ENCODE measurements at places on chromosomes 7 and 10.
A peak's percentile ranks its signal among the peaks of the same experiment; 100 is the strongest.

DNA sequence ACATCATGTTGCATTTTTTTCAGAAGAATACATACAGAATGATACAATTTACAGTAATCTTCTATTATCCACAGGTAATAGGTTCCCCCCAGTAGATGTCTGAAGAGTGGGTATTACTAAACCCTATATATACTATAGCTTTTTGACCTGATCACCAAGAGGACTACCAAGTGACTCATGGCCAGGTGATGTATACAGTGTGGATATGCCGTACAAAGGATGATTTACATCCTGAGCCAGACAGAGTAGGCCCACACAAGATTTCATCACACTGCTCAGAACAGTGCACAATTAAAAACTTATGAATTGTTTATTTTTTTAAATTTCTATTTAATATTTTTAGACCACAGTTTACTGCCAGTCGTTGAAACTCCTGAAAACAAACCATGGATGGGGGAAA lies 70.6 kb downstream of the STEAP1B start:
- no peak for DNase-seq

DNA sequence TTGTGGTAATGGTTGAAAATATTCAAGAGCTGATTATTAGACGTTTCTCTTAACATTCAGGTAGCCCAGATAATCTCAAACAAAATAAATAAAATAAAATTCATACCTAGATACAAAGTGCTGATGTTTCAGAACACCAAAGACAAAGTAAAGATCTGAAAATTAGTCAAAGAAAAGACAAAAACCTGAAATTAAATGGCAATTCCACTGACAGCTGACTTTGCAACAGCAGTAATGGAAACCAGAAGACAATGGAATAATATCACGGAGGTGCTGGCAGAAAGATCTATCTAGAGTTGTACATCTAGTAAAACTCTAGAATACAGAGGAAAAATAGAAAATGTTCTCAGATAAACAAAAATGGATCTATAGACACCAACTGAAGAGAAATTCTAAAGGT lies 58.0 kb upstream of the IKZF1 start:
- no peak for DNase-seq

GRCh38 chr10:75744261-75744660 lies 312.8 kb downstream of the LRMDA start:
- DNase-seq, result no peak

DNA sequence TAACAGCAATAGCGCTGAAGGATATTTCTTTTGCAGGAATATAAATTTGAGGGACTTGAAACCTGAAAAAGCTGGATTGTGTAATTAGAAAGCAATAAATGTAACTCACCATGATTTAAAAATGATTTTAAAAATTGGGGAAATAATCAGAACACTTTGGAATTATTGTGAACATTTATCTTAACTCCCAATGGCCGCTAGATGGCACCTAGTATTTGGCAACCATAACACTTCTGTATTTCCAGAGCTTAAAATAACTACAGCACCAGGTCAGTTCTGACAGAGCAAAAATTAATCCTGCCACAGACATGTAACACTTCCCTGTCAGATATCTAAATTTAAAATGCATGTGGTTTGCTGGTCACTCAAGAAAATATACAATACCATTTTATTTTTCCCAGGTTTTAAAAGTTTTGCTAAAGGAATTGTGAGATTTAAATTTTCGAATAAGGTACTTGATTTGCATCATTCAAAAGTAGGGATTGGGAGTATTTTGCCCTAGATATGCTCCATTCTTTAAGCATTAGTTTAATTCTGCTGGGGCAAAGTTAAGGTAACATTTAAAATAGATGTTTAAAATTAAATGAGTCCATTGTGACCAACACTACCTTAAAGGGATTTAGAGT lies 144.5 kb downstream of the PPP1R3A start:
- no peak for DNase-seq

- DNase-seq, result no peak
Observed at GRCh38 chr10:117477961-117478670, 64.4 kb upstream of the EMX2 start.

DNA sequence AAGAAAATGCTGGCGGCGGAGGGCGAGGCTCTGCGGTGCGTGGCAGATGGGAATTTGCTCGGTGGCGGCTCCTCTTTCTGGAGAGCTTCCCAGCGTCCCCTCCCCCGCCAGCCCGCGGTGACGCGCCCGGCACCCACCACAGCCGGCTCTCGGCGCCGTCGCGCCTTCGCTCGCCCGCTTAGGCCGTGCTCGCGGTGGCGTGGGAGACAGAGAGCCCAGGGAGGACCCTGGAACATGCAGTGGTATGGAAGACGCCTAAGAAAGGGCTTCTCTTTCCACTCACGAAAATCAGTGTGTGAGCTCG lies 576 bp upstream of the CSGALNACT2 start:
- no peak for DNase-seq

- DNase-seq, result no peak
Observed at GRCh38 chr10:19046679-19047078, 1.9 kb upstream of the MALRD1 start.

- DNase-seq, result no peak
Observed at GRCh38 chr7:155277385-155277994, 20.2 kb upstream of the INSIG1 start.

DNA sequence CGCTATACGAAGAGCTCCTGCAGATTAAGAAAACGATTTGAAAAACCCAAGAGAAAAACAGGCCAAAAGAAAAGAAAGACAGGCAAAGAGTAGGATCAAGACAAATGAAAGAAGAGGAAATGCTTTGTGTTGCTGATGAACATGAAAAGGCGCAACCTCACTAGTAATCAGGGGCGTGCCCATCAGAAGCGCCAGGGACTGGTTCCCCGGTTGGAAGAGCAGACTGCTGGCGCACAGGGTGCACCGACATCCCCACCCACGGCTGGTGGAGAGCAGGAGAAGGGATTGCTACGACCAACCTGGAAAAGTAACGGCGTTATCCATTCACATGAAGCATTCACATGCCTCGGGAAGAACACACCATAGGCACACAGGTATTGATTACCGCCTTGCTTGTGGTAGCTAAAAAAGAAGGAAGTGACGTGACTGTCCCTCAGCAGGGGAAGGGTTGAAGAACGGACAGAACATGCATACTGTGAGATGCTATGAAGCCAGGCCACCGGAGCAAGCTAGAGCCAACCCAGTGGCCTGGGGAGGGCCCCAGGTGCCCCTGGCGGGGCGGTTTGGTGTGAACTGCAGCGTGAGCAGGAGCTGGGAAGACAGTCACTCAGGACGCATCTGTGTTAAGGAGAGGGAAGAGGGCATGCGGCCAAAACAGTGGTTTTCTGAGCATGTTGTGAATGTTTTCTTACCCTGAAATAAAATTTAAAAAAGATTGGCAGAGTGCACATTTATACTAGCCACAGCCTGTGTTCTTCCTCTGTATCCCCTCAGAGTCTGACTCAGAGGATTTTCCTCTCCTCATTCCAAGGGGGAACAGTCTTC lies 18.3 kb downstream of the AGAP3 start:
- DNase-seq, result no peak

DNA sequence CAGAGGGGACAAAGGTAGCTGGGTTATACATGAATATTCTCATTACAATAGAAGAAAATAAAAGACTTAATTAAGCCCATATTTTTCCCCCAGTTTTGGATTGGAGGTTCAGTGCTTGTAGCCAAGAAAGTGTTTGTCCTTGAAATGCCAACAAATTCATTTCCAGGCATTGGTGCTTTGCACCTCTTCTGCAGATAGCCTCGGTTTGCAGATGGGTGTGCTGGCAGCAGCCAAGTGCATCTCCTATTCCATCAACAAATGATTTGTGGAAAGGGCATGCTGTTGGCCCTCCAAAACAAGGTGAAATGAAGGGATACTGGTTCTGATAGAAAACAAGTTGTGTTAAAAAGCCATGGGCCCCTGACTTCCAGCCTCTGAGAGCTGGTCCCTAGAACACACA lies 187.3 kb downstream of the DPY19L1 start:
- no peak for DNase-seq

DNA sequence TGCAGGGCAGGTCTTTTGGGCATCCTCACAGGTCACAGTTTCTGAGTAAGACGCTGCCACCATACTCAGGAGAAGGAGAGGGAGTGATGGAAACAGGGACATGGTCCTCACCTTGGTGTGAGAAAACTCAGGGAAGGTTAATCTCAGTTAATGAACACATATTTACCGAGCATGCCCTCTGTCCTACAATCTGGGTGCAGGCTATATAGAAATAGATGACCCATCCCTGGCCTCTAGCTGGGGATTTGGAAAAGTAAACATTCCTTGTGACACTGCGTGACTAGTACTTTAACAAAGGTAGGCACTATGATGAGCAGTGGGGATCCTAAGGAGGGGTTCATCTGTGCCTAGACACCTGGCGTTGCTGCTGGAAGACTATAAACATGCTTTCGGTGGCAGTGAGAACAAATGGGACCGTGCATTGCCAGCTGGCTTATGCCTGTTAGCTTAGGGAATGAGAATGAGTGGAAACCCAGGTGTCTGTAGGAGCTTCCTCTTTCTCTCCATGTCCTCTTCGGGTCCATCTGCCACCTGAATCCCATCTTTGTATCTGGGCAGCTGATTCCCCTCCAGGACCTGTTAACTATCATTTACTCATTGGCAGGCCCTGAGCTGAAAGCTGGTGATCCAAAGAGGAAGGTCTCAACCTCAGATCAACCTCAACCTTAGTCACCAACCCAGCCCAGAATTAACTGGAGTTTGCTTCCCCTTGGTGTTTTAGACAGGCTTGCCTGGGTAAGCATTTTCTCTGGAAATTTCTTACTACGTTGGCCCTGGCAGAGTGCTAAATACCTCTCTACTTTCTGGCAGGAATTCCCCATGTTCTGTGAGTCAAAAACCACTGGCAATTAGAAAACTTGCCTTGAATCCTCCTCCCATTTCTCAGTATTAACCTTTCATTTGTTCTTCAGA lies 794 bp downstream of the MBL2 start:
- no peak for DNase-seq

GRCh38 chr7:129422727-129423126 lies 11.5 kb upstream of the STRIP2 start:
- no peak for DNase-seq

DNA sequence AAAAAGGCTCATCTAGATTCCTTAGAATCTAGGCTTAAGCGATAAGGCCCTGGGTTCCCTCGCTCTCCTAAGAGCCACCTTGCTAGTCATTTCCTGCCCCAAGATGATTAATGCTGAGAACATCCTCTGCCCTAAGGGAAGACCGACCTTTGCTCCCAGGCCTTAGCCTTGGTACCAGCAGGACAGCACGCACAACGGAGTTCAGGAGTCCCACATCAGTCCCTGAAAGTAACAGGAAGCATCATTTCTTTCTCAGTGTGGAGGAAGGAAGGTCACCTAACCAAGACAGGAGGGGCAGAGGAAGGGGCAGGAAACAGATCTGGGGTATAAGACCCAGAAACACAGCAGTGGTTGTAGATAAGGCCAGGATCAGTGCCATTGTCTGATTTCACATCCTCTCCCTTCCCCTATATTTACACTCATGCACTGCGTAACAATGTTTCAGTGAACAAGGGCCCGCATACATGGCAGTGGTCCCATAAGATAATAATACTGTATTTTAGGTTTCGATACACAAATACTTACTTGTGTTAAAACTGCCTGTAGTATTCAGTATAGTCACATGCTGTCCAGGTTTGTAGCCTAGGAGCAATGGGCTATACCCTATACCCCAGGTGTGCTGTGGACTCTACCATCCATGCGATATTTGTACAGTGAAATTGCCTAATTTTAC lies 8.1 kb upstream of the FAM107B start:
- no peak for DNase-seq

GRCh38 chr7:43767311-43767710 lies 8.8 kb downstream of the BLVRA start:
- no peak for DNase-seq

GRCh38 chr10:20608503-20608902 lies 288.6 kb downstream of the NEBL start:
- DNase-seq, result no peak

GRCh38 chr10:125114761-125115391 lies 45.5 kb downstream of the CTBP2 start:
- no peak for DNase-seq

- no peak for DNase-seq
Observed at GRCh38 chr7:101845974-101846373, 28.5 kb downstream of the CUX1 start.

- DNase-seq, result no peak
Observed at GRCh38 chr7:23633417-23633816, 36.2 kb downstream of the CCDC126 start.

GRCh38 chr7:101126651-101127459 lies at the start of gene SERPINE1:
TSS of gene SERPINE1 (plus strand) at chr7:101127104. CDS start at chr7:101128394, 1,290 bp downstream.
- DNase-seq, result peak; percentile 16

GRCh38 chr7:137005873-137006272 lies 137.4 kb downstream of the CHRM2 start:
- no peak for DNase-seq

GRCh38 chr10:69385454-69386350 lies 31.0 kb downstream of the TACR2 start:
- no peak for DNase-seq

GRCh38 chr7:2476298-2476697 lies at the start of gene GRIFIN:
TSS of gene GRIFIN (minus strand) at chr7:2476398. CDS start at chr7:2476383, 15 bp downstream.
- no peak for DNase-seq

DNA sequence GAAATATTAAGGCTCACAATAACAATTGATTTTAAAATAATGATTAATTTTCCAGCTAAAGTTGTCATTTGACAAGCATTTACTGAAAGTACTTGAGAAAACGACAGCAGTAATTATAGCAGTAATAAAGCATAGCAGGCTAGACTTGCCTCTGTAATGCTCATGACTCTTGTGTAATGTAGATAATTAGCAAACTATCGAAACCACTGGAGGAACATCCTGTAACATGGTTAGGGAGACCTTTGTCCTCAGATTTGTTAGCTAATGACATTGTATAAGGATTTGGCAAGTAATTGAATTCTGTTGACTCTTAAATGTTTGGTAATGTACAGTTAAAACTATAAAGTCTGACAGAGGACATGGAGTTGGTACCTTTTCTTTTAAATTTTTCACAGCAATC lies 24.8 kb downstream of the ARL4A start:
- DNase-seq, result no peak

DNA sequence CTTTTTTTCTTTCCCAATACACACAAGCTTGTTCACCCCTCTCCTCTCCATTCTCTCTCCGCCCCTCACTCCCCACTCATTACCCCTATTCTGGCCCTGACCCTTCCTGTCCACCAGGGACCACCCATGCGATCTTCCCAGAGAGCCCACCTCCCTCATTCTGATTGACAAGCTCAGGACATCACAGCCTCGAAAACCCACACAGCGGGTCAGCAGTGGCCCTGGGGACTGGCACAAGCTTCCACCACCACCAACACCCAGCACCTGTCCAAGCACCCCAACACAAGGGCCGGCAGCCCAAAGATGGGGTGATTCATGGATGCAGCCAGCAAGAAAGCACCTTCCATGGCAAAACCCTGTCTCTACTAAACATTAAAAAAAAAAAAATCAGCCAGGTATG lies 50.0 kb upstream of the USP6NL start:
- no peak for DNase-seq

GRCh38 chr7:79806161-79806734 lies 328.4 kb upstream of the GNAI1 start:
- no peak for DNase-seq

DNA sequence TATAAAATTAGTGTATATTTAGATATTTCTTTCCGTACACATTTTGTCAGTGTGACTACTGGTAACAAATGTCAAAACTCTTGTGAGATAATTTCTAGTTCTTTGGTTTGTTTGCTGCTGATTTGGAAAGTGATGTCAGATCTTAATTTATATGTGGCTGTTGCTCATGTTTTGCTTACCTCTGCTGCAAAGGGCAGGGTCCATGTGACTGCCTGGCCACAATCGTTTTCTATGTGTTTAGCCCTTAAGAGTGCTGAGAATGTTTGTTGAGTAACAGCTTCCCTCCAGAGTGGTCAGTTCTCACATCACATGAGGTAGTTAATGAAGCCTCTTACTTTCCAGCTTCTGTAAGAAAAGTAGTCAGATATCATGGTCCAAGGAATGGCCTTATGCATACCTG lies 4.2 kb downstream of the NRBF2 start:
- no peak for DNase-seq

GRCh38 chr10:113854761-113855588 lies 514 bp downstream of the NHLRC2 start:
- peak; percentile 21 for DNase-seq

All from effector memory CD4-positive, alpha-beta T cell (primary cell).